Activated T-cell treated with anti-CD3 and anti-CD28 coated beads for 24 hours (primary cell): ENCODE measurements at places on chromosomes 3 and 15.

- no peak for DNase-seq
Measured at GRCh38 chr15:76340803-76341365, 4.3 kb downstream of the ISL2 start.

DNA sequence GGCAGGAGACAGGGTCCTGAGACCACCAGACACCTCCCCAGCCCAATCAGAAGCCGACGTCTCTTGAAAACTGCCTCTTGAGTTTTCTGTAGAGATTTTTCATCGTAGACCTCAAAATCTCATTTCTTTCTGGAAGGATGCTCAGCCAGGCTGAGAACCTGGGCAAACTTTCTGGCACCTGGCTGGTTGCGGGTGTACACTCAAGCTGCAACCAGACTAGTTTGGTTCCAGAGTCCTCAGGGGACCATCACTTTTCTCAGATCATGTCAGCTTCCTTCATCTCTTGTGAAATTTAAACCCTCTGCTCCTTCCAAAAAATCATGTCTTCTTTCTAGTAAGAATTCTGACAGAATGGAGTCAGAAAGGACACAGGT is 45.1 kb downstream of the CMTM7 start:
- DNase-seq = no peak

DNA sequence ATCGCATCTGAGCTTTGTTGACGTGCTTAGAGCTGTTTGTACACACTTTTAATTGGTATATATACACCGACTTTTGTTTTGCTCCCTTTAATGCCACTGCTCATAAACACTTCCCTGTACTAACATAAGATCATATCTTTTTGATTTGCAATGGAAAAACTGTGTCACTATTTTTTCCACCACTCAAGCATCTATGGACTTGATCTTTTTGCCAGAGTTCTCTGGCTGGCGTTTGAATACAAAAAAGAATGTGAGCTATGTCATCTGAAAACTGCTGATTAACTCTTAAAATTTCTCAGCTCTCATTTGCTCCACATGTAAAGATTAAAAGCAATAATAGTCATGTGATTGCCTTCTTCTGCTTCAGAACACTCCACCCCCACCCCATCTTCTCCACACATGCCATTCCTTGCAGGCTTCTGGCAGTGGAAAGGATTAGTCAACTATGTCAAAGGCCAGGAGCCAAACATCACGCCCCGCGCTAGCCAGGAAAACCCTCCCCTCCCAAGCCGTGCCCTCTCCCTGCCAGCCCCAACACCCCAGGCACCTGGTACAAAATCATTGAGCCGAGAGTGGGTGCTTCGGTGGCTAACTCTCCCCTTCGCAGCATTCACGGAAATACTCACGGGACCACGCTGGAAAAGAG is 123.4 kb upstream of the MEF2A start:
- no peak for DNase-seq

DNA sequence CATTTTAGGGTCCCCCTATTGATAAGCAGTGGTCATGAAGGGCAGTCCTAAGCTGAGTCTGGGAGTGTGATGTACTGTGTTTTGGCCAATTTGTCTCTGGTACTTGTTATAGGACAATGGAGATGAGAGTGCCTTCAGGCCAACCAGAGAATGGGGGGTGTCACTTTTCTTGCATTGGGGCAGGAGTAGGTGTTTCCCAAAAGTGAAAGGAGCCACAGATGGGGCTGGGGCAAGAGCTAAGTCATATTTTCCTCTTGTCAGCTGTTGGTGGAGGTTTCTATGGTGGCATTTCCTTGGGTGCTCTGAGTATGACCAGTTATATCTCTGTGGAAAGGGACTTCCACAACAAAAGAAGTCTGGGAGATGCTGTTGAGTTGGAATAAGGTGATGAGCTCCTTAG is 24.7 kb upstream of the BSN start:
- DNase-seq = no peak

DNA sequence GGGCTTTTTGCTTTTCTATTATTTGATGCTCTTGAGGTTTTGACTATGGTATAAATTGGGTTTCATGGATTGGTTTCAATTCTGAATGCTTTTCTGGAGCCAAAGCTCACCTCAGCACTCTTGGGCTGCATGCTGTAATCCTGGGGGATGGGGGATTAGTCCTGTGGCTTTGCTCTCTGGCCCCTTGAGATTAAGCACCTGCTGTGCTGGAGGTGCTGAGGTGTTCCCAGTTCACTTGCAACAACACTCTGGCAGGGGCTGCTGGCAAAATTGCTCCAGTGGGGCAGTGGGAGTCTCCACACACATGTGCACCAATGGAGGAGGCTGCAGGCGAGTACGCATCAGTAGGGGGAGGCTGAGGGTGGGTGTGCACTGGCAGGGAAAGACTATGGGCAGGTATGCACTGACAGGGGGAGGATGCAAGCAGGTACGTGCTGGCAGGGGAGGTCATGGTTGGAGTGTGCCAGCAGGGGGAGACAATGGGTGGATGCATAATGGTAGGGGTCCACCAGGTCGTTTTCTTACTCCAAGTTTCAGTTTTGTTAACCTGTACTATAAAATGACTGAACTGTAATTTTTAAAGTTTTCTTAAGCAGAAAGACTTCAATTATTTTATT is 489.2 kb downstream of the FGF12 start:
- no peak for DNase-seq

GRCh38 chr15:85316244-85316934 is 64.0 kb upstream of the AKAP13 start:
- no peak for DNase-seq

DNA sequence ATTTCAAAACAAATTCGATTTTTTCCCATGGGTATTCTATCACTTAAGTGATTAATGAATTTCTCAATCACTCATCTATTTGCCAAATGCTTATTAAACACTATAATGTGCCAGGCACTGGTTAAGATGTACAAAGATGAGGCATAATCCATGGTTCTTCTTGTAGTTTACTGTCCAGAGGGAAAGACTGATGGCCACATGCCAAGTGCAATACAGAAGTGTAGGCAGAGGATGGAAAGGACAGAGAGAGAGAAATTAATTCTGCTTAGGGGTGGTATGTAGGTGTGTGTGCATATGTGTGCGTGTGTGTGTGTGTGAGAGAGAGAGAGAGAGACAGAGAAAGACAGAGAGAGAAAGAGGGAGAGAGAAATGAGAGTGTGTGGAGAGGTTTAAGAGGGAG is 120.8 kb upstream of the CCNL1 start:
- no peak for DNase-seq

DNA sequence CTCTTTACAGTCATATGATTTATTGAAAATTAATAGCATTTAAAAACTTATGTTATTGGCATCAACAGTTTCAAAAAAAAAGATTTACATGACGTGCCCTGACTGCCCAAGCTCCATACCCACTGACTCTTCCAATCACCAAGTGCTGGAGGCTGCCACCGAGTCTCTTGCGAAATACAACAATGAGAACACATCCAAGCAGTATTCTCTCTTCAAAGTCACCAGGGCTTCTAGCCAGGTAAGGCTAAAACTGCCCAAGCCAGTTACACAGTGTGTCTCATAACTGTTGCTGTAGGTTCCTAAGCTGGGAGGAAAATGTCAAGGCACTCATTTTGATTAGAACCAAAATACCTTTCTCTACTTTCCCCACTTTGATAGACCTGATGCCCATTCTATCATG is 4.5 kb downstream of the FETUB start:
- DNase-seq = no peak

GRCh38 chr3:125006291-125006731 is 49.5 kb downstream of the HEG1 start:
- no peak for DNase-seq

DNA sequence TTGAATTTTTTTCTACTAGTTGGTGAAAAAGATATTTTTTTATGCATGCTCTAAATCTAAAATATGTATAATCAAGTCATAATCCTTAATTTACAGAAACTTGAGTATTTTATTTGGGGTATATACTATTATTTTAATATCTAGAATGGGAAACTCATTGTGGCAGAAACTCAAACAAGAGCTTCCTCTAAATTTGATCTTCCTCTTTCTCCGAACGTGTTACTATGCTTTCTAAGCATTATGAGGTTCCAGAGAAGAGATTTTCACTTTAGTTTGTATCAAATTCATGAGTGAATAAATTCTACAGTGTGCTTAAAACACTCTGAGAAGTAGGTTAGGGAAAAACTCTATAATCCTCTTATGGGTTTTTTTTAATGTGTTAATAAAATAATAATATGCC is 173.1 kb downstream of the POTEB3 start:
- no peak for DNase-seq

- DNase-seq = no peak
Measured at GRCh38 chr15:99074446-99074845, 30.4 kb upstream of the SYNM start.

DNA sequence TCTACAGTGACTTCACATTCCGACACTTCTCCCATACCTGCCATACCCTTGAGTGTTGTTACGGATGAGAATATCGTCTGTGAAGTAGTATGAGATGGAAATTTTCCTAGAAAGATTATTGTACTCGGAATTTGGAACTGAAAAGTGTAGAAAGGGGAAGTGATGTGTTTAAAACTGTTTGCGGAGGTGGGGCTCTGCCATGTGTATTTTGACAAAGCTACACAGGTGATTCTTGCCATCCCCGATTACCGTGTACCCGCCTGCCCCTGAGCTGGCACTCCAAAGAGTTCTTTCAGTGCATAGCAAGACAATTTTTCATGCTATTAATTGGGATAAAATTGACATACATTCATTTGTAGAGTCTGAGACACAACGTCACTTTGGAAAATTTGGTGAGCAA is 81.7 kb downstream of the OPA1 start:
- no peak for DNase-seq

DNA sequence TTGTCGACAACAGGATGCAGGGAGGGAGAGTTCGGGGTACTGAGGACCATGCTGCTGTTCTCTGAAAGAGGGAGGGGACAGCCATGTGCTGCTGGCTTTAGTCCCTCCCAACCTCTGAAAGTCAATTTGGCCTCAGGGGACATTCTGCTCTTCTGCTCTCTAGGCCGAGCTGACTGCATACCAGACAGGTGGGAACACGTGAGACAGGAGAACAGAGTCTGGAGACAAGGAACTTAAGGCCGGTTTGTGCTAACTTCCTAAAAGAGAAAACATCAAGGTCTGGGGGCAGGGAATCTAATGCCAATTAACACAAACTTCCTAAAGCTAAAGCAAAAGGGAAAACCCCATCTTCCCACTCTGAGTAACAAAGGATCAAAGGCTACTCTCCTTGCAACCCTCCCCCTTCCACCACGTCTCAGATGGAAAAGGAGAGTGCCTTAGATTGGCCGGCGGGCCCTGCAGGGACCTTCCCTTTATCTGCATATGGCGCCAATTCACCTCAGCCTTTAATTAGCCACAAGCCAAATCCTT is 41.0 kb downstream of the SLCO2A1 start:
- DNase-seq = no peak

DNA sequence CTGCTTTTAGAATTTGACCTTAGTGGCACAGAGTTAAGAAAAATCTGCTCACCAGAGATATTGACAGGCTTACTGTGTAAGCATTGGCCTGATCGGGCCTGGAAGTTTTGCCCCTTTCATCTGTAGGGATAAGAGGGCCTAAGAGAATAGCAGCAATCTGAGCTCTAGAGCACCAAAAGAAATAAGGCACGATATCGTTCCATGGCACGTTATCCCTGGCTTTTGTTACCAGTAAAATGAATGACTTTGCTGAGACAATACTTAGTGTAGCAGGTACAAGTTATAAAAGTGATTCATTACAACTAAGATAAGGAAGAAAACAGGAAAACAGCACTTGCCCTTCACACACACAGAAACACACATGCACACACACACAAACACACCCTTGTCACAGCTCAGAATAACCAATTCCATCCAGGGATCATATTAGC is 5.0 kb downstream of the THBS1 start:
- no peak for DNase-seq

DNA sequence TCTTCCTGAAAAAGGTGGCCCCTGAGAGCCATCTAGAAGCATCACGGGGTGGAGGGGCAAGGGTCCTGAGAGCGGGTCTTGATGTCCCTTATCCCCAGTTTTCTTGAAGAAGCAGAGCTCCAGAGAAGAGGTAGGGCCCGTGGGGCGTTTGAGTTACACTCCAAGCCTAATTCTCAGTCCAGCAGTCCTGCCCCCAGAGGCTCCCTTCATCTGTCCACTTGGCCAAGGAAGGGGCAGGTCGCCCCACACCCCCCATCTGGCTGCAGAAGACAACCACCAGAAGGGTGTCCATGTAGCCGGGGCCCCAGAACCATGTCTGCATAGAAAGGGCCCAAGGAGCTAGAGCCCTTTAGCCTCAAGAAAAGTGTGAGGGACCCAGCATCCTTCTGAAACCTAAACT is 25.5 kb upstream of the RPL32 start:
- no peak for DNase-seq

DNA sequence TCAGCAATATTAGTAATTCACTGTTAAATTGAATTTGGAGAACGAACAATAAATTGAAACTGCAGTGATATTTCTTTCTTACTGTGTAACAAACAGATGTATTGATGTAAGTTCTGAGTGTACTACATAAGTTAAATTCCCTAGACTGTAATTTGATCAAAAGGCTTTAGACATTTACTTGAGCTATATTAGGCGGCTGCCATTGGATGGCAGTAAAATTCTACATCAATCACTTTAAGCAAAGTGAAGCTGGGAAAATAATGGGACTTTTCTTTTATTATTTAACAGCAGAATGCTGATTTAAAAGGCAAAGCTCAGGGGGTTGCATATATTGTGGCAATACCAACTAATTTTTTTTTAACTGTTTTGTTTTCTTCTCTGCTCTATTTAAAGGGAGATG is 212.6 kb upstream of the PLSCR5 start:
- no peak for DNase-seq

- no peak for DNase-seq
Measured at GRCh38 chr15:100713163-100713867, 110.9 kb downstream of the ASB7 start.

DNA sequence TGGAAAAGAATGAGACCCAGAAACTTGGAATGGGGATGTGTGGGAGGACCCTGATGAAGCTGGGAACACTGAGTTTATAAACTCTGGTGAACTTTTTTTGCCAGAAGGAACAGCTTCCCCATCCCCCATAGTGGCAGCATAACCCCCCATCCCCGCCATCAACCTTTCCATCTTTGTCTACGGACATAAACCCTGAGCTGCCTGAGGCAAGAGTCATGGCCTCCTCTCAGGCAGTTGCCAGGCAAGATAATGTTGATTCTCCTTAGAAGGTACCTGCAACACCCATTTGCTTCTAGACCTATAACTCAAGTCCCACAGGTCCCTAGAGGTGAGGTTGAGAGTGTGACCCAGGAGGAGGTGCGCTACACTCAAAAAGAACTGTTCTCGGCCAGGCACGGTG is 11.5 kb downstream of the MAP4 start:
- no peak for DNase-seq

GRCh38 chr3:174191895-174192294 is 667.2 kb upstream of the NAALADL2 start:
- no peak for DNase-seq

DNA sequence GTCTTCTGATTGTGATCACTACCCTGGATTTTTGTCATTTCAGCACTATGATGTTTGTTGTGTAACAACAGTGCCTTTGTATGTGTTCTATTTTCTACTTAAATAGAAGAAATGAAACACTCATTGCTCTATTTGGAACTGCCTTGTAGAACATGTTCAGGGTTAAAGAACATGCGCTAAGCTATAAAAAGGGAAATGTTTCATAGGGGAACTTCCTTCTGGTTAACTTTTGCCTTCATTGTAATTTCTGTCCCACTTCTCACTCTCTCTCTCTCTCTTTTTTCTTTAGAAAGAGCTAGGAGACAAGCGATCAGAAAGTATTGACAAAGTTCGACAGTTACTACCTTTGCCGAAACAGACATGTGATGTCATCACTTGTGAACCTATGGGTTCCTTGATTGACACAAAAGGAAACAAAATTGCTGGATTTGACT is at the start of gene P2RY12:
TSS of gene P2RY12 (minus strand) at position 13 of the 434 bp plus-strand sequence. CDS start 45,908 bp downstream, outside the sequence.
- DNase-seq = no peak

- no peak for DNase-seq
Measured at GRCh38 chr3:151328298-151328995, 902 bp downstream of the P2RY13 start.

GRCh38 chr3:71930056-71930991 is 145.4 kb upstream of the PROK2 start:
- DNase-seq = no peak
